ENCODE measurements at places on chromosomes 6 and 20. TPM values are rescaled to one million over a fixed set of nuclear protein-coding genes. Genes with fewer than 3 reads are reported as not detected.

DNA sequence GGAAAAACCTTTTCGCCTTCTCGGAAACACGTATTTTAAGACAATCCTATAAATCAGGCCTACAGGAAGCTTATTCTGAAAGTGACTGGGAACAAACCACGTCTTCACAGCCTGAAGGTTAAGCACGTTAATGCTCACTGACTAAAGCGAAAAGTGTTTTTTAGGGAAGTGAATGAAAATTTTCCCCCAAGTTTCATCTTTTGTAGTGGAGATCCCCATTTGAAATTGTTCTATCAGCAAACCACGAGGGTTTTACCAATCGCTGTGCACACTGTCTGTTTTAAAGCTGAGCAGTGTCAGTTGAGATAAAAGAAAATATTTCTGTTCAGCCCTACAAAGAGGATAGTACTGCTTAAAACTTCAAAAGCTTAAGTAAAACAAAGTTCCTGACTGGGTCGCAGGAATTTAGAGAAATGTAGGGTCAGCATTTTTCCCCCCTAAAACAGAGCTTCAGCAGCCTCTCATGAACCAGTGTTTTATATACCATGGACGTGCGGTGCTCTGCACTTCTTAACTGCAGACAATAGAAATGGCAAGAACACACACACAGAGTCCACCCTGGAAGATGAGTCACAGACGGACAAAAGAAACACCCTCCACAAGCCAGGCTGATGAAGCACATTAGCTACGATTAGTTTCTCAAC lies 34.9 kb downstream of the SLC22A23 start:
- DNase-seq, result peak; percentile 78

- DNase-seq, result no peak
These were observed 60.4 kb downstream of the SOBP start for GRCh38 chr6:107550241-107550840.

PDYN gene
- total RNA-seq, result not detected

CALHM6 gene
- not detected for total RNA-seq

HSD17B8 gene
- 43.3 TPM for total RNA-seq

ECT2L gene
- total RNA-seq, result not detected

GRCh38 chr20:50605136-50605535 lies 86.2 kb downstream of the RIPOR3 start:
- no peak for DNase-seq

GRCh38 chr6:70547313-70547712 lies 19.4 kb upstream of the SDHAF4 start:
- no peak for DNase-seq

MOG gene
- not detected for total RNA-seq

LY6G6D gene
- total RNA-seq, result not detected

HSPA1B gene
- total RNA-seq, result 384 TPM

DNA sequence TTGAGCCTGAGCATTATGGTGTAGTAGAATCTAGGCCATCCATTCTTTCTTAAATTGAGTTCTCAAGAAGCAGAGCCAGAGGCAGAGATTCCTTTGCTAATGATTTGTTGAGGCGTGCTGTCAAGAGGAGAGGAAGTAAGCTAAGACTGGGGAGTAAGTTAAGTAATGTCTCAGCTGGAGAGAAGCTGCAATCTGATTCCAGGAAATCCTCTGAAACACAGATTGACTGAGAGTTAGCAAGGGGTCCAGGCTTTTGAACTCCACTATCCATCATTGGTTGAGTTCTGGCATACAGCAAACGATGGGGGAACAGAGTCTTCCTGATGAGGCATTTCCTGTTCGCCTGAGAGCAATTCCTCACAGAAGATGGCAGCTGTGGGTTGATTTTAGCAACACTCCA lies 207.4 kb upstream of the RAB32 start:
- DNase-seq, result no peak

GRCh38 chr6:84633771-84634170 lies 130.6 kb downstream of the TBX18 start:
- DNase-seq, result no peak

DNA sequence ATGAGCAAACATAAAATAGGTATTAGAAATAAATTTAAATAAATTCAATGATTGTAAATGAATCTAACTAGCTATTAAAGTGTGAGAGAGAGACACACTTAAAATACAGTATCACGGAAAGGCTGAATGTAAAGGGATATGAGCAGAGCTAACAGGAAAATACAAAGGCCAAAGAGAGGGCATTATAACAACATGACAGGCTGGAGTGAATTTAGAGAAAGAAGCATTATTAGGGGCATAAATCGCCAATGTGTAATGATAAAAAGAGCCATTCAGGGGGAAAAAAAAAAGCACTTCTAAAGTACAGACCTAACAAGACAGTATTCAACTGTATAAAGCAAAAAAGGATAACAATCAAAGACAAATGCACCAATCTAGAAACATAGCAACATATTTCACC lies 28.1 kb downstream of the DACT2 start:
- no peak for DNase-seq

GRCh38 chr6:38067263-38067980 lies 247.9 kb downstream of the ZFAND3 start:
- no peak for DNase-seq

HLA-DMB gene
- total RNA-seq, result 16.3 TPM

PAK5 gene
- total RNA-seq, result 0.46 TPM

GRCh38 chr20:24964506-24964840 lies 15.4 kb downstream of the CST7 start:
- DNase-seq, result peak; percentile 60
